DND-41 (cell line): ENCODE measurements at places on chromosomes 16 and 17.

GRCh38 chr17:72576289-72576759 is 455.5 kb downstream of the SOX9 start:
- no peak for DNase-seq

DNA sequence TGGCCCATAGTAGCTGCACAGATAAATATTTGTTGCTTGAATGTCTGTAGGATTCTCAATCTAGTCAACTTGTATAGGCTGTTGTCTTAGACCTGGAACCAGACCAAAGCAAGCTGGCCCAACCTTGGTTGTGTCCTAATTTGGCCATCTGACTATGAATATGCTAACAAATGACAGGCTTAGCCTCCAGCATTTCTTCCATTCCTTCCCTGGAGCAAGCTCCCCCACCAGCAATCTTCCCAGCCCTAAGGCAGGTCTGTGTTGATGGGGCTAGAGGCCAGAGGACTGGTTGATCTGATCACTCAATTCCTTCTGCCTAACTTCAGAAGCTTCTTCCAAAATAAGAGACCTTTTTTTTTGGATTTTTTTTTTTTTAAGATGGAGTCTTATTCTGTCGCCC is 9.4 kb upstream of the PHOSPHO1 start:
- DNase-seq, result no peak

GRCh38 chr16:81671738-81672597 is 107.1 kb upstream of the PLCG2 start:
- DNase-seq, result no peak

GRCh38 chr16:17067882-17068281 is 402.9 kb downstream of the XYLT1 start:
- DNase-seq, result no peak

DNA sequence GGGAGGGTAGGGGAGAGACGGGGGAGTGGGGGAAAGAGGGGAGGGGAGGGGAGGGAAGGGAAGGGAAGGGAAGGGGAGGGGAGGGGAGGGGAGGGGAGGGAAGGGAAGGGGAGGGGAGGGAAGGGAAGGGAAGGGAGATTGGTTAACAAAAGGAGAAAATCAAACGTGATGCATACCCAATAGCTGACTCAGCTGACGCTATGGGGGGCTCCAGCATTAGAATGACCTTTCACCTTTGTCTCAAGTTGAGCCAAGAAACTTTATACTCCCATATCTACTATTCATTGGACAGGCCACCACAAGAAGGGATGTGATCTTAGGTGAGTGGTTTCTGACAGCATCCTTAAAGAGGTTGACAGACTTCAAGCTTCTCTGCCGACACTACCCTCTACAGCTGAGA is 432.8 kb upstream of the CDH5 start:
- no peak for DNase-seq

- DNase-seq, result peak; percentile 96
These were observed 6.2 kb downstream of the UNKL start for GRCh38 chr16:1408171-1408837.

- peak; percentile 4 for DNase-seq
These were observed 13.3 kb downstream of the TSPOAP1 start for GRCh38 chr17:58315281-58315711.

DNA sequence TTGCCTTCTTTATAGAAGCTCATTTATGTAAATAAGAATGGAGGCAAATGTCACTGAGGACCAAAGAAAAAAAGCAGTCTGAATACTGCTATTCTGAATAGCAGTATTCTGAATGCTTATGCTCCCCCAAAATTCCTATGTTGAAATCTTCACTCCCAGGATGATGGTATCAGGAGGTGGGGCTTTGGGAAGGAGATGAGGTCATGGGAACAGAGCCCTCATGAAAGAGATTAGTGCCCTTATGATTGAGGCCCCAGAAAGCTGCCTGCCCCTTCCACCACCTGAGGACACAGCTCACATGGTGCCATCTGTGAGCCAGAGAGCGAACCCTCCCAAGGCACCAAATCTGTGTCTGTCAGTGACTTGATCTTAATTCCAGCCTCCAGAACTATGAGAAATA is 28.8 kb downstream of the HEATR6 start:
- no peak for DNase-seq

DNA sequence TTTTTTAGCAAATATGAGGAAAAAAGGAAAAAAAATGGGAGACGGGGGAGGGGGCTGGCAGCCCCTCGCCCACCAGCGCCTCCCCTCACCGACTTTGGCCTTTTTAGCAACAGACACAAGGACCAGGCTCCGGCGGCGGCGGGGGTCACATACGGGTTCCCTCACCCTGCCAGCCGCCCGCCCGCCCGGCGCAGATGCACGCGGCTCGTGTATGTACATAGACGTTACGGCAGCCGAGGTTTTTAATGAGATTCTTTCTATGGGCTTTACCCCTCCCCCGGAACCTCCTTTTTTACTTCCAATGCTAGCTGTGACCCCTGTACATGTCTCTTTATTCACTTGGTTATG is 1.2 kb upstream of the TMEM88 start:
- DNase-seq, result no peak
